SHP77 (cell line): ENCODE measurements at places on chromosomes 7 and 10.

DNA sequence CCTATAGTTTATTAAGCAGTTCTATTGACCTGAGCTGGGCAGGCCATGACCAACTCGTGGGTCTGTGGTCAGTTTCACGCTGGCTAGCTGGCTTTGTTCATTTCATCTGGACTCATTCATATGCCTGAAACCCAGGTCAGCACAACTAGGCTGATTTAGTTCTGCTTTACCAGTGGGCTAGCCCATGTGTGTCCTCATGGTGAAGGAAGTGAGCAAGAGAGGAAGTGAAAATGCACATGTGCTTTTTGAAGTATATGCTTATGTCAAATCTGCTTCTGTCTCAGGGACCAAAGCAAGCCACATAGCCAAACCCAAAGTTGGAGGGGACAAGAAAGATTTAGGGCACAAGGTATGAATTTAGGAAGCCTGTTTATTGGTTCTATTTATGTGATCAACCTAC, 154.5 kb downstream of the RNF133 start:
- no peak for DNase-seq

DNA sequence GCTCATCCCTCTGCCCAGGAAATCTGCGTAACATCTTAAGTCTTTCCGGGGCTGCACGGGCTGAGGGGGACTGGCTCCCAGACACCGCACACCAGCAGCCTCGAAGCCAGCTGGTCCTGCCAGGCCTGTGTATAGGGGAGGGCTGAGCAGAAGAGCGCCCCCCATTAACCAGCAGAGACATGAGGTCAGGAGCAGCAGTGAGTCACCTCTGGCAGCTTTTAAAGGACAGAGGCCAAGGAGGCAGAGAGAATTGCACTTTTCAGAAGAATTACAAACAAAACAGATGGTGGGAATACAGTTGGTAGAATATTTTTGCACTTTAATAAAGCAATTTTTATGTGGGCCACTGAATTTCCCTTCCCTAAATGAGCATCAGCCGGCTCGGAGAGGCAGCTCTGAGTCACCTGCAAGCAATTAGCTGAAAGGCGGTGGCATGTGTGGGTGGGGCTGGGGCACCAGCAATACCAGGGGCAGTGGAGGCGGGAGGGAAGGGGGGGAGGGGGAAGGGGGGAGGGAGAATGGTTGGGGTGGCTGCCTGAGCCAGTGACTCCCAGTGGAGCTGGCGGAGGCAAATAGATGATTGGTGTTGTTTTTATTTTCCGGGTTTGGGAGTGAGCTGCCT, 39.1 kb downstream of the GOLGA7B start:
- DNase-seq = peak; percentile 36

GRCh38 chr7:94620703-94621118, 35.2 kb downstream of the SGCE start:
- DNase-seq = peak; percentile 89

GRCh38 chr7:149569025-149569725, 71.6 kb upstream of the ZNF746 start:
- no peak for DNase-seq

- peak; percentile 52 for DNase-seq
Observed at GRCh38 chr7:140416560-140416959, 12.7 kb downstream of the RAB19 start.

- no peak for DNase-seq
Observed at GRCh38 chr10:66941491-66941890, 15.7 kb downstream of the LRRTM3 start.
